HFF-Myc (cell line): ENCODE measurements at places on chromosomes 11 and 22.

DNA sequence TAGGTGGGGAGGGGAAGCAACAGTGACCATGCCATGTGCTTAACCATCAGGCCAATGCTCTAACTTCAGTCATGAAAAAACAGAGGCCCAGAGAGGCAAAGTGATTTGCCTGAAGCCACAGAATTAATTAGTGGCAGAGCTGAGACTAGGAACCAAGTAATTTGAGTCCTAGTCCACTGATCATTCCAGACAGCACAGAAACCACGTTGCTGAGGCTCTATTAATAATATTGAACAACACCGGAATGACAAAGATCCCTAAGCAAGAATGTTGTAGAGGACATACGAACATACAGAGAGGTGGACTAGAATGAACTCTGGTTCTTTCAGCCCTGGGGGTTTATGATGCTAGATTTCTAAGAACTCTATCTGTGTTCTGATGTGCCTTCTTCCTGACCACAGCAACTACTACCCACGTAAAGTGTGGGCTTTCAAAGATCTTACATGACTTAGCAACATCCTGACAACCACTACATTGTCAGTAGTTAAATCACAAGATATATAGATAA lies 92.3 kb downstream of the GAB2 start:
- DNase-seq, result no peak

DNA sequence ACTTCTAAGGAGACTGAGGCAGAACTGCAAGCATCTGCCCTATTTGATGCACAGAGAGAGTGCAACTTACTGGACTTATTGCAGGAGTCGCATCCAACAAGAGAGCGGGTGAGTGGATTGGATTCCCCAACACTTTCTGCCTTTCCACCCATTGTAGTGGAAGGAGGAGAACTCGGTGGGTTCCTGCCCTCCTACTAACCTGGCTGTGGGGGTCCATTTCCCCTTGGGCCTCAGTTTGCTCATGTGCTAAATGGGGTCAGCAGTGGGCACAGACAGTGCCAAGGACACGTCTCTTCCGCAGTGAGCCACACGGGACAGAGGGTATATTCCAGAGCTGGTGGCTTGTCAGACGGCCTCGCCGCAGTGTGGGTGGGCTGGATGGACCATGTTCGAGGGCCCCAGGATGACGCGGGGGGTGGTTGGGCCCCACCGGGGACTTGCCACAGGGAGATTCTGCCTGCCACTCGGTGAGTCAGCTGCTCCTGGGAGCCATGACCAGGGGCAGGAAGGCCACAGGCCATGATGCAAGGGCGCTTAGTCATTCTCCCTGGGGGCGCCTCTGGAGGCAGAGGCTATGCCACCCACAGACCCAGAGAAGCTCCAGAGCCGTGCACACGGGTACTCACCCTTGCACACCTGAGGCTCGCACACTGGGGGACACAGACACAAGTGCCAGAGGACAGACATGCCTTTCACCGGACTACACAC lies 8.2 kb downstream of the ALX4 start:
- DNase-seq, result no peak

GRCh38 chr22:45817745-45818423 lies 146.2 kb downstream of the ATXN10 start:
- DNase-seq, result no peak

DNA sequence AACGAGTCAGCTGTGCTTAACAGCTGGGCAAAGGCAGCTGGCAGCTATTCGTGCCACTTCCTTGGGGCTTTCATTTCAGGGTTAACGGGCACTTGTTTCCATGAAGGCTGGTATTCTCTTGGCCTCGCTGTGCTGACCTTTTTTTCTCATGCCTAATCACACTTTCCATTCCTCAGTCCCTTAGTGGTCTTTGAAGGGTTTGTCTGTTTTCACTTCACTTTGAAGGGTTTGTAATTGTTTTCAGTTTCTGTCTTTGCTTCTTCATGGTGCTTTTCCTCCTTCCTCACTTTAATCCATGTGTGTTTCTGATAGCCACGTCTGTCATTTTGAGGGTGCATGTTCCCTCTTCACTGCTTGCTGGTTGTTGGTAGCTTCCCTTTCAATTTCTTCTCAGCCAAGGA lies 24.6 kb downstream of the PPIL2 start:
- DNase-seq, result no peak
